ENCODE measurements at places on chromosomes 6 and 20.

GRCh38 chr6:45697605-45698004, 318.1 kb downstream of the CLIC5 start:
- no peak for DNase-seq

DNA sequence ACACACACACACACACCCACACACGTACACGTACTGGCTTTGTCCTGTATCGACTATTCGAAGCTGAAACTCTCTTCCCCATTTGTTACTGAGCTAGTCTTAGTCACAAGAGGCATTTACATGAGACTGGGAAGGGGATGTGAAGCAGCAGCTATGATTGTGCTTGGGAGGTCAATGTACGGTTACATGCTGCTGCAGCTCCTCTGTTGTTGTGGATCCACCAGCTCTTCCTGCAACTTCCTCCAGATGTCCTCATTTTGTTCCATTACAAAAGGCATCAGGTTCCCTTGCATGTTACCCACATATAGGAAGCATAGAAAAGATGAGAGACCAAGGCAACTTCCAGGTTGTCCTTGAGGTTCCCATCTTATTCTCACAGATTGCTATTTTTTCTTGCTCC, 612.4 kb upstream of the IMPG1 start:
- no peak for DNase-seq

GRCh38 chr20:36792422-36792821, 18.9 kb upstream of the DSN1 start:
- no peak for DNase-seq

DNA sequence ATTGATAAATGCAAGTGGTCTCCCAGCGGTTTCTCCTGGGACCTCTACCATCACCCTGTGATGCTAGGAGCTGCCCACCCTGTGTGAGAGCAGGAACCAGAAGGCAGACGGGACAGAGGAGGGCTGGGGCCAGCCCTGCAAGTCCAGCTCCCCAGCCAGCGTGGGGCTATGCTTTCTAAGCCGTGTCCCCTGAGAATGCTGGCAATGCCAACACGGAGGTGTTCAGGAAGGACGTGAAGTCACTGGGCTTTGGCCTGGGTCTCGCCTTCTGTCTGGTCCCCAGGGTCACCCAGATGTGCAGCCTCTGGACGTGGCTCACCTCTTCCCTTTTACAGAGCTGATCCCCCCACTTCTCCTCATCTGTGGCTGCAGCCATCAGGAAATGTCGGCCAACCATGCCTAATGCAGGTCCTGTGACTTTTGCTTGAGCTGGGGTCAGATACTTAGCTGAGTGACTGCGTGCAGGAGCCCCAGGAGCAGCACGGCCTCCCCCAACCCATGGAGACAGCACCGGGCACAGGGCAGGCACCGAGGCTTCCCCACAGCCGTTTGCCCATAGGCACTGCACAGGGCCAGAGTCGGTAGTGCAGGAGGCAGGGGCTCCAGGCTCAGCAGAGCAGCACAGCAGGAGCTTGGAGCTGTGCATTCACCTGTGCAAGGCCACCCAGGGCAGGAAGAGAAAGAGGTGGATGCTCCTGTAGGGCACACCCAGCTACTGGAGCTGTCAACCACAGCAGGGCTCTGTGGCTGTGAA, 66.2 kb downstream of the GNAS-AS1 start:
- no peak for DNase-seq

GRCh38 chr6:158868122-158868480, 48.9 kb upstream of the EZR start:
- DNase-seq: no peak

DNA sequence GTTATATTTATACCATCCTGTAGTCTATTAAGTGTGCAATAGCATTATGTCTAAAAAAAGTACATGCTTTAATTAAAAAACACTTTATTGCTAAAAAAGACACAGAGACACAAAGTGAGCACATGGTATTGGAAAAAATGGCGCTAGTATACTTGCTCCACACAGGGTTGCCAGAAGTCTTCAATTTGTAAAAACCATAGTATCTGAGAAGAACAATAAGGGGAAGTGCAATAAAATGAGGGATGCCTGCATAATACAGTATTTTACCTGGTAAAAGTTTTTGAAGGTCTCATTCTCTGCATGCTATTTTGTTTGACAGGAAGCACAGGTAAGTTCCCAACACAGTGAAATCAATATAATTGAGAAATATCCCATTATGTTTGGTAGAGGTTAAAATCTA, 1.6 kb downstream of the NOX3 start:
- DNase-seq: no peak

DNA sequence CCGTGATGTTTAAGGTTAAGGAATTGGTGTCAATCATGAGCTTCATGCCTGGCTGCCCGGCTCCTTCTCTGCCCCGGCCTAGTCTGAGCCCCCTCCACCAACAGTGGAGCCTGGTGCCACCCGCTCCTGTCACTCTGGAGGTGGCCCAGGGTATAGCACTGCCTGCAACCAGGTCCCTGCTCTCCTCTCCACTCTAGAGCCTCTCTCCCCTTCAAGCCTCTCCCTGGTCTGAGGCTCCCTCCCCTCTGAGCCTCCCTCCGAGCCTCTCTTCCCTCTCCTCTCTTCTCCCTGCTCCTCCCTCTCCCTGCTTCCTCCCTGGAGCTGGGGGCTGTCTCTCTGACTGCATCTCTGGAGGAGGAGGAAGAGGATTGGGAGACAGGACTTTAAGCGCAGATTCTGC, 31.3 kb upstream of the MRGBP start:
- DNase-seq: no peak

DNA sequence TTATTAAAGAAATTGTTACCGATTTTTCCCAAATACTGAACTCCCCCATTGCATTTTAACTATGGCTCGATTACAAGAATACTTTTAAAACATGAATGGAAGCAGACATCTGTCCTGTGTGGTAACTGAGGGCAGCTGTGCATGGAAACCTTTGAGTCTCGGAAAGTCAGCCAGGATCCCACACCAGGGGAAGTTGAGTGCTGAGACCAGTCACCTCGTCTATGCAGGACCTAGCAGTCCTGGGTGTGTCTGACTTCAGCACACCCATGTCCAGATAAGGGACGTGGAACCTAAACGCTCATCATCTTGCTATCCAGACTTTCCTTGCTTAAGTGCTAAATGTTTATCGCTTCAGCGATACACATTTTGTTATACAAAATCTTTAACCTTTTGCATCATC, 6.1 kb downstream of the RIN2 start:
- no peak for DNase-seq

DNA sequence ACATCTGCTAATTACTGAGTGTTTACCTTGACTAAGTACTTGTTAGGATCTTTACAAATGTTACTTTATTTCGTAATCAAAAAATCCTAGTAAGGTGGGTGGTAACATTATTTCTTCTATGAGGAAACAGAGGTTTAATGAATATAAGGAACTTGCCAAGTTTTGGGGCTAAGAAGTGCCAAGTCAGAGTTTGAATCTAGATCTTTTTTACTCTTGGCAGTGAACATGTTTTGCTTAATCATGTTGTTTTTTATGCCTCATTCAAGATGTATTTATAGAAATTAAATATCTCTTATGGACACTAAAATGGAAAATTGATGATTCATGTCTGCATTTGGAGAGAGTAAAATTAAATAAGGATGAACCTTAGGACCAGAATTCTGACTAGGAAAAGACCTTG, 393.7 kb downstream of the UTRN start:
- no peak for DNase-seq

DNA sequence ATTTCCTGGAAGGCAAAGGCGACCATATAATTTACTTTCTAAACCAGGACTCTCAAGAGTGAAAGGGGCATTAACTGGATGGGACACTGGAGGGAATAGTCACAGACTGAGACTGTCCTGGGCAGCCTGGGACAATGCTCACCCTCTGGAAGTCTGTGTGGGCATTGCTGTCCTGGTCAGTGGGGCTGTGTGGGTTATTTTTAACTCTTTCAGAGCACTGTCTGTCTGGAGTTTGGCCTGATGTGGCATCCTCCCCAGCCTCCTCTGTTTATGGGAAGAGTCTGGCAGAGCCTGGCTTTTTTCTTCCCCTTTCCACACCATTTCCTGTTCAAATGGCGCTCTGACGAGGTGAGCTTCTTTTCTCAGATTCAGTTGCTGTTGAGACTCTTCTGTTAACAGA, 11.7 kb downstream of the DAAM2 start:
- no peak for DNase-seq

- no peak for DNase-seq
These were observed 60.6 kb upstream of the ASIP start for GRCh38 chr20:34180460-34181120.

- DNase-seq: no peak
These were observed 277.7 kb downstream of the ADGB start for GRCh38 chr6:146876271-146877151.

- DNase-seq: no peak
These were observed 36.1 kb downstream of the PREX1 start for GRCh38 chr20:48791666-48792071.

GRCh38 chr6:280775-281468, 11.4 kb upstream of the DUSP22 start:
- no peak for DNase-seq

- DNase-seq: no peak
These were observed 784.7 kb upstream of the GJE1 start for GRCh38 chr6:141347906-141348492.

DNA sequence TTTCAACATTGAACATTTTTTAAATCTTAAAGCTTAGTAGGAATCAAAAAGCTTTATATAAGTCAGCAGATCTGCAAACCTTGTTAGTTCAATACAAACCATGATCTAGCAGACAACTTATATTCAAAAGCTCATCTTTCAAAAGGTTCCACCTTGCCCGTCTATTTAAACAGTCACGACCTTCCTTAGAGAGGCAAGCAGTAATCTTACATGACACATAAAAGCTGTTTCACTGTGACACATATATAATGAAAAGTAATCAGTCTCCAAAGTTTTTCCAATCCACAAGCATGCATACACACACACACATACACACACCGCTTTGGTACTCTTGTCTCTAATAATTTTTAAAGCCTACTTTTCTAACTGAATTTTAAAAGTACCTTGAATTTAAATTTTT, 12.9 kb downstream of the SOD2 start:
- DNase-seq: no peak

- DNase-seq: no peak
These were observed 53.8 kb downstream of the PRND start for GRCh38 chr20:4775322-4776078.

GRCh38 chr6:170032197-170032596, 258.7 kb downstream of the DLL1 start:
- no peak for DNase-seq

GRCh38 chr6:45535933-45536332, 158.2 kb upstream of the SUPT3H start:
- no peak for DNase-seq

DNA sequence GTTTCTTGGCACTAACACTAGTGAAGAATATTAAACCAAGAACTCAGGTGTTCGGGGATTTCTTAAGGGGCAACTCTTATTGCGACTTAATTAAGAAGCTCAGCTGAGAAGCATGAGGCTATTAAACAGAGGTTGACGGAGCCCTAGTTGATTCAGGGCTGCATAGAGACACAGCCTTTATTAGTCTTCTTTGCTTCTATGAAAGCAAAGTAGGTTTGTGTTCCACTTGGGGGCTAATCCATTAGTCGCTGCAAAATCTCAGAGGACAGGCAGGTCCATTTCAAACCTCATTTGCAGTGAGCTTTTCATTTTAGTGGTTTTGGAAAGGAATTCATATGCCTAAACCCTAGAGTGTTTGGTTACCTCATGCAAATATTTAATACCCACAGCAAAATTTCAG, 506.6 kb upstream of the SULF2 start:
- DNase-seq: no peak

DNA sequence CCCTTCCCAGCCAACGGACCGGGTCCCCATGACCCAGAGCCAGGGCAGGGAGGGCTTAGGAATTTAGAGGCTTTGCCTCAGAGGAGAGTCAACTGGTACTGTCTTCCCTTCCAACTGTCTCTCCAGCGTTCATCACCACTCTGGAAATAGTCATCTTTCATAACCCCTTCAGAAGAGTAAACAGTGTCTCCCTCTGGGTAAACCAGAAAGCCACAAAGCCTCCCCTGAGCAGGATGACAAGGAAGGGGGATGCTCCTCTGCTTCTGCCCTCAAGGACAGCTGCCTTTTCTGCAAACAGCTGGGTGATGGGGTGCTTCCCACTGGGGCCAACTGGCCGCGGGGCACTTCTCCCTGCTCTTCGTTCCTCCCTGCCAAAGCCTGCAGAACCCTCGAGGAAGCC, 90.1 kb downstream of the PSMG4 start:
- DNase-seq: no peak

- DNase-seq: no peak
These were observed 37.1 kb upstream of the RIN2 start for GRCh38 chr20:19720991-19721390.

GRCh38 chr6:136764517-136764993, 27.7 kb downstream of the MAP3K5 start:
- DNase-seq: no peak

All from stimulated activated CD4-positive, alpha-beta T cell treated with anti-CD3 and anti-CD28 coated beads, Interleukin-1b, Interleukin-23, amount 100 ng/mL, for 24 hours (primary cell).